Stimulated activated CD4-positive, alpha-beta T cell treated with anti-CD3 and anti-CD28 coated beads, Interleukin-1b, Interleukin-23, amount 100 ng/mL, for 1 hour (primary cell): ENCODE measurements at places on chromosomes 3 and 15.

DNA sequence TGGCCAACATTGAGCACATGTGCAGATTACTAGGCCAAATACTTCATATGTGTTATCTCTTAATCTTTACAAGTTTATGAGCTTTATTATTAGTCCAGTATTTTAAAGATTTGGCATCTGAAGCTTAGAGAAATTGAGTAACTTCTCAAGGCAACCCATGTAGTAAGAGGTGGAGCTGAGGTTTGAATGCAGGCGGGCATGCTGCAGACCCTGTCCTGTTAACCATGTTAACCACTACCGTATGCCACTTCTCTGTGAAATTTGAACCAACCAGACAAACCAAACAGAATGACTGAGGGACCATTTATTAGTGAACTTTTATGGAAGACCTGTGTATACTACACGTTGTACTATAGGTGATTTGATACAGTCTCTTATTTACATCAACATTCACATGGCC is 49.7 kb downstream of the MEF2A start:
- DNase-seq: no peak

GRCh38 chr3:29805757-29806156 is 524.9 kb downstream of the RBMS3 start:
- DNase-seq: no peak

DNA sequence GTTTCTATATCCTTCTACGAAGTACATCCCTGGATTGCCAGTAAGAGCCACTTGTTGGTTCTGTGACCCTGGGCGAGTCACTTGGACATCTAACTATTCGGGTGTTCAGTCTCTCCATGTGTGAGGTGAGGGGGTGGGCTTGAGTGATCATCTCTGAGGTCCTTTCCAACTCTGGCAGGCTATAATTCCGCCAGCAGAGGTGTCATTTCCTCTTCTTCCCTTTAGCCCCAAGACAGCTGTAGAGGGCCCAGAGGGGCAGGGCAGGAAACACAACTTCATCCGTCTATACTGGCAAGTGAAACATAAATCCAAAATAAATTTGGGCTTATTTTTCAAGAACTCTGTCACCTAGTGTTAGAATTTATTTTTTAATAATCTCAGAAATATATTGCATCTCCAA is 38.1 kb downstream of the C2CD4A start:
- no peak for DNase-seq

- DNase-seq: no peak
Measured at GRCh38 chr3:52429031-52429430, 15.9 kb downstream of the SEMA3G start.

DNA sequence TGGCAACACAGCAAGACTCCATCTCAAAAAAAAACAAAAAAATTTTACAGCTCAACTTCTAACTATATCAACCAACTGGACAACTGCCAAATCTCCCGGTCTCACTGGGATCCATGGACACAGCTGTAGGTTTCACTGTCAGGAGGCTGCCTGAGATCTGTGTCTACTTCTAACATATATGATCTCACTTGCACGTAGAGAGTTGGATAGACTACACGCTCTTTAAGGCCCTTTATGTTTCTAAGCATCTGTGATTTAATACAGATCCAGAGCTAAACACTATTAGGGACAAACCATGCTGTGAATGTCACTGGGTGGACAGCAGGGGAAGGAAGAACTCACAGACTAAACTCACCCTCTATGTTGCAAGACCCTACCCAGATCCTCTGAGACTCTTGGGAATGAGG is 13.0 kb upstream of the APOD start:
- DNase-seq: no peak

DNA sequence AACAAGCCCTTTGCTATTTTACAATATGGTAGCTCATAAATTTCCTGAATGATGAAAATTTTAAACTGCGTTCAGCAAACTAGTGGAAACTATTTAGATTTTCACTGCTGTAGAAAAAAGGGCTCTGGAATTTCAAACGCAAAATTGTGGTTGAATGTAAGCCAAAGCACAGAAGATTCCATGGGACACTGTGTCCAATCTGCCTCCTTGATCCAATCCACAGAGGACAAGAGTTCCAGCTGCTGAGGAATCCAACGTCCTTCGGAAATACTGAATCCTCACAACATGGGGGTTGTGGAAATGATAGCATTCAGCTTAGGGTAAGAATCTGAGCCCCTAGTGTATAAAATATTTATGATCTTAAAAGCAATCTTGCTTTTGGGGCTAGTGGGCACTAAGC is 161.0 kb downstream of the PLD1 start:
- no peak for DNase-seq

DNA sequence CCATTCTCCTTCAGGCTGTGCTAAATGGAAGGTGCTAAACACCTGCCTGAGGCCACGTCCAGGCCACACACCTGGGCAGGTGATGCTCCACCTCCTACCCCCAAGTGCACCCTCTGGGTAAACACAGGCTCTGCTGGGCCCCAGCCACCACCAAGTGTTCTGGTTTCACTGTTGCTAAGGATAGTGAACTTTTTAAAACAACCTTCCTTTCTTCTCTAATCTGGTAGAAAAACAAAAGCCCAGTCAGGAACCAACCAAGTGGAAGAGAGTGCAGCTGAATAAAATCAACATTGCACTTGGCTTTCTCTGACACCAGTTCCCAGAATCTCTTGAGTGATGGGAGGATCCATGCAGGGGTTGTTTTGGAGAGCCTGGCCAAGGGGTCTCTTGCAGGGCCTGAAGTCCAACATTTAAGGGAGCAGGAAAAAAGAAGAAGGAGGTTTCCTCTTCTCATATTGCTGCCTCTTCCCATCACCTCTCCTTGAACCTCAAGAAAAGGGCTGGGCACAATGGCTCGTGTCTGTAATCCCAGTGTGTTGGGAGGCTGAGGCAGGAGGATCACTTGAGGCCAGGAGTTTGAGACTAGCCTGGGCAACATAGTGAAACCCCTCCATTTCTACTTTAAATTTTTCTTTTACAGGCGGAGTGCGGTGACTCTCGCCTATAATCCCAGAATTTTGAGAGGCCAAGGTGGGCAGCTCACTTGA is 26.2 kb upstream of the ATP13A3 start:
- no peak for DNase-seq

DNA sequence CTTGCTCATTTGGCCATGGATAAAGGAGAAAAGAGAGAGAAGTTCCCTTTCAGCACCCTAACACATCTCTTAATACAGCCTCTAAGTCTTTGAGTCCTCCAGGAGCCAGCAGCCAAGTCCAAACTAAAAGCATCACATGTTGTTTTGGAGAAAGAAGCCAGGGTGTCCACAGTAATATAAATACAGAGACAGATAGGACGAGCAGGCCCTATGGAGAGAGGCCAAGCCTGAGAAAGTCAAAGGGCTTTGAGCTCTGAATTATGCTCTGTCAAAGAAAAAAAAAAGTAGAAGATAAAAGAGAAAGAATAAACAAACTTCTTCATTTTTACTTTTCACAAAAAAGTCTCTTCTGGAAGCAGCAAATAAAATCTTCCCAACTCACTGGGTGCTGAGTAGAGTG is 92.4 kb upstream of the THBS1 start:
- no peak for DNase-seq

- DNase-seq: no peak
Measured at GRCh38 chr3:169112153-169112892, 551.2 kb downstream of the MECOM start.

DNA sequence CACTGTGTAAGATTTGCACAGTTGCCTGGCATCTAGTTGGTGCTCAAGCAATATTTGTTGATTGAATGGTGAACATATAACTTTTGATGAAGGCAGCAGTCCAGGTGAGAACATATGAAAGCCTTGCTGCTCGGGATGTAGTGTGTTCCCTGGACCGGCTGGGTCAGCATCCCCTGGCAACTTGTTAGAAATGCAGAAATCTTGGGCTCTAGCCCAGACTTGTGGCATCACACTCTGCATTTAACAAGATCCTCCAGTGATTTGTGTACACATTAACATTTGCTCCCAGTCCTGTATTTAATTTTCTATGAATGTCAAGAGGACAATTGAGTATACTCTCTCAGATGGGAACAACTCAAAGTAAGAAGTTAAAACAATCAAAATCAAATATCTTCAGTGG is 69.0 kb upstream of the SAMMSON start:
- no peak for DNase-seq

DNA sequence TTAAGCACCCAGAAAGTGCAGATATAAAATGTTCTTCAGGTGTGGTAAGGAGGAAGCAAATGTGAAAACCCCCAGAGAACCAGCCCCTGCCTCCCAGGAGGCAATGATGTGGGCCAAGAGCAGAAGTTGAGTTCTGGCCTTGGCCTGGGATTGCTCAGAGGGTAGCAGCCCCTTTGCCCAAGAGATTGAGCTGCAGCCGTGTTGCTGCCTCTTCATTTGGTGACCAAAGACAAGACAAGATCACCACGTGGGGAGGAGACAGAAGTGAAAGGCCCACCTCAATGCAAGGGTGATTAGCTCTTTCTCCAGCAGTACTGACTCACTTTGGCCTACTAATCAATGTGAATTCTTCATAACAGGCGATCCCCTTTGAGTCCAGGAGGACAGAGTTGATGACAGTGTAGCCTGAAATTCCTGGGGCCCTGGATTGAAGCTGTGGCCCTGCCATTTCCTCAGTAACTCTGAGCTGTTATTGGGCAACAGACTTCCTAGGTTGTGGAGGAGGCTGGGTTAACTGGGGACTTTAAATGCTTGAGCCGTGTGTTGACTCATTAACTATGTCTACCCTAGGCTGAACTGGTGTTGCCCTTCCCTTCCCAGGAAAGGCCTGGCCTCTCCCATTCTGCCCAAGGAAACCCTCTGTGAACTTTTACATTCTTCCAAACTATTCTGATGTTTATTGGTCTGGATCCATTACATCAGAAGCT is 86.5 kb downstream of the ST6GAL1 start:
- DNase-seq: no peak

GRCh38 chr15:53589520-53590057 is 169.9 kb downstream of the WDR72 start:
- no peak for DNase-seq

DNA sequence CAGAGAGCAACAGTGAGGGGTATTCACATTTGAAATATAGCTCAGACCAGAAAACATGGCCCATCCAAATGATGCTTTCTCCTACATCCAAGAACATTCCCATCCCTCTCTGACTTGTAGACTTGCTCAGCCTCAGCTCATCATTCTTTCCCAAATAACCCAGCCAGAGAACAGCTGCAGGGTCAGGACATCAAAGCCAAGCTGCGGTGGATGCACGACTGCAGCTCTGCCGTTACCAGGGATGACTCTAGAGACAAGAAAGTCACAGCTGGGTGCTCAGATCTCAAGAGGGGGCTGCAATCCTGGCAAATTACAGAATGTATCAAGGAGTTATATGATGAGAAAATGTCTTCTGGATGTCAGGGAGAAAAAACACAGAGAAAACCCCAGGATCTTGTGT is 944.3 kb downstream of the NTRK3 start:
- DNase-seq: no peak

DNA sequence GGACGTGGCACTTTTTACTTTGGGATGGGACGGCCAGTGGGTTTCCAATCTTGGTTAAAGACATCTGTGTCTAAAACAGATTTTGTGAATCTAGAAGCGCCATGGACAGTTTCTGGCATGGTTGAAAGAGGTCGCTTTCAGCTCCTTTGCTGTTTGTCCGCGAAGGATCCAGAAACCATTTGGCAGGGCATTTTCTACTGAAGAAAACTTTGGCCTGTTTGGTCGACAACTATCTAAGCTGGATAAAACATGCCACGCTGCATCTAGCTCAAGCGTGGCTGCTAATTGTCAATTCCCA is 730 bp upstream of the RORA start:
- DNase-seq: no peak

DNA sequence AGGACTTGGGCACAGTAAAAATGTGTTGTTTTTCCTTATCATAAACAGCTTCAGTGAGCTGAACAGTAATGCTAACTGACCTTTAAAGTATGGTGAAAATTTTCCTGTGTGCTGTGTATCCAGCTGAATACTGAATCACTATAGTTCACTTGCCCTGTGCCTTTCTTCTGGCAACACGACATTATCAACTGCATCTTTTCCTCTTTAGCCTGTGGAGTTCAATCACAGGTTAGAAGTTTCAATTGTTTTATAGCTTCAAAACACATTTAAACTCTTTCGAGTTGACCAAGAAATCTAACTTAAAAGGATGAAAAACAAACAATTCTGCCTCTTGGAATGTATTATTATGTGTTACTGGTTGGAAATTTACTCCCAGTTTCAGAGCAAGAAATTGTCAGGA is 1120.7 kb upstream of the ALCAM start:
- no peak for DNase-seq

DNA sequence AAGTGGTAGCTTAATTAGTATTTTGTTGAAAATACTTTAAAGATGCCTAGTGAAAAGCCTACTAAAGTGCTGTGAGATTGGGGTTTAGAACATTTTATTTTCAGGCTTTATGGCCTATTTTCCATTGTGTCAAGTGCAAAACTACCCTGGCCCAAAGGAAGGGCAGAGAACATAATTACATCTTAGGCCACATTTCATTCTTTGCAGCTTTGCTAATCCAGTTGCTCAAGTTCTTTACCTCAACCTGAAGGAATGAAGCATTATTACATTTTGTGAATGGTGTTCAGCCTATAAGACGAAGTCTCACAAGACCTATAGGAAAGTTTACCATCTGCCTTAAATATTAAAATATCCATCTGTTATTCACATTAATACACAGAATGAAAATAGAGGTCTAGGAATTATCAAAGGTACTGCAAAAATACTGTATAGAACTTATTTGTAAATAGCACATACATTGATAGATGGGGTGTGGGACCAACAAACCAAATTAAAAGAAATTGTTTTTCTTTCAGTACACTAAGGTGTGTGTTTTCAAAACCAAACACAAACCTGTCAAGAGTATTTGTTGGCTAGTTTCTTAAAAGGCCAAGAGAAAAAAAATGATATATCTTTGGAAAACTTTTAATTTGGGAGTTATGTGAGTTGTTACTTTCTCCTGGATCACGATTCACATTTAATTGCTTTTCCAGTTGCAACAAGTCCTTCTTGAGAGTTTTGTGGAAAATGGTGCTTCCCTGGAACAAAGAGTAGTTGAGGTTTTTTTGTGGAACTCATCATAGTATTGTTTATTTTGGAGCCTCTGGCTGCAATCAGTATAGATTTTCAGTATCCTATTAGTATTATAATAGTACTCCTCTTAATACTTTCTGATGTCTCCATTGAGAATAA is 12.0 kb upstream of the SETD5 start:
- DNase-seq: no peak

DNA sequence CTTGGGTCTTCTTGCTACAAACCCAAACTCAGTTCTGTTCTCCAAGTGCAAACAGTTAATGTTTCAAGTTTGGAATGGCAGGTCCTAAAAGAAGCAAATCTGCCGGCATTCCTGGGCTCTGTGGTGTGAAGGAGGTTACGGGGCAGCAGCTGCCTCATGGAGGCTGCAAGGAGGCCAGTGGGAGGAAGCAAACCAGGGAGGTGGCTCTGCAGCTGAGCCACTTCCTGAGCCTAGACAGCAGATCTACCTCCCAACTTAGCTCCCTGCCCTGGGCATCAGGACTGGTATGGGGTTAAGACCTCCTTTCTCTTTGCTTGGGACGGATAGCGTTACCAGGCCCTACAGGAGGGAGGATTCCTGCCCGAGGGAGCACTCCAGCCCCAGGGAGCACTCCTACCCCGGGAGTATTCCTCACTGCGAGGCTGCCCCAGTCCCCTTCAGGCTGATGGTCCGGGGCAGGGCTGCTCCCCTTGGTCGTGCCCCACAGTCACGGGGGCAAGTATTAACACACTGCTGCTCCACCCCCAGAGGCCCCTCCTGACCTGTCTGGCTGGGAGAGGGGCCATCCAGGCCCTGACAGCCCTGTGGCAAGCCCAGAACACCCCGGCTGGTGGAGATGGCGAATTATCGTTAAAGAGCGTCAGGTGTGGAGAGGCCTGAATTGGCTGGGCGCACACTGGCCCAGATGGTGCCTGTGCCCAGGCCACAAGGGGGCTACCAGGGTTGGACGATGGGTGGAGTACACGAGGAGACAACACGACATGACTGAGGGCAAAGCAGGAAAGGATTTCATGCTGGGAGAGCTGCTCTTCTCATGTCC is 129.9 kb downstream of the ATP10A start:
- no peak for DNase-seq
